SIG-M5 (cell line): ENCODE measurements at places on chromosomes 11 and 22.

GRCh38 chr11:85021058-85021457 is 606.1 kb downstream of the DLG2 start:
- DNase-seq, result no peak

DNA sequence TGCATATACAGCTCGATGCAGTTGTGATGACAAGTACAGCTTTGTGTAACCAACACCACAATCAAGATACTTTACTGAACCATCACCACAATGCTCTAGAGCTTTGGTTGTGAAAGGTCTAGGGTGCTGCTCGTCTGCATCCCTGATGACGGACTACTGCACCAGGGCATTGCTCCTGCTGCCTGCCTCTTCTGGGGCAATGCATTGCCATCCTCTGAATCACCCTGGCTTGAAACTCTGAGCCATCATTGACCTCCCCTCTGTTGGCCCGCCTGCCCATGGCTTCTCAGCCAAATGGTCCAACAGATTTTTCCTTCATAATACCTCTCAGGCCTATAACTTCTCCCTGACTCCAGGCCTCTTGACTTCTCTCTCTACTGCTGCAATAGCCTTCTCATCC is 77.4 kb upstream of the CSNK2A3 start:
- DNase-seq, result no peak

DNA sequence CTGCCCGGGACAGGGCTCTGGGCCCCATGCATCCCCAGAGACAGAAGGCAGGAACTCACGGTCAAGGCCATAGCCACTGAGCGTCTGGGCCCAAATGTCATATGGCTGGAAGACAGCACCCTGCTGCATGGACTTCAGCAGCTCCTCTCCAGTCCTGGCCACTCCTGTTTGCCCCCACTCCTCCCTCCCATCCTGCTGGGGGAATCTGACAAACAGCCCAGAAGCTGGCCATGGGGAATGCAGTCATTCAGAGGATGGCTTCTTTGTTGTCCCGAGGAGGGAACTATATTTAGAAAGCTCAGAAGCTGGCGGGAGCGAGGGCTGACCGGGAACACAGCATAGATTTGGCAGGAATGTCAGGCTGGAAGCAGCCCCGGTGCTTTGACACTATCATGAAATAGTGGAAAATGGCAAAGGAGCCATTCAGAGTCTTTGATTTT is 35.0 kb downstream of the DKK3 start:
- no peak for DNase-seq

DNA sequence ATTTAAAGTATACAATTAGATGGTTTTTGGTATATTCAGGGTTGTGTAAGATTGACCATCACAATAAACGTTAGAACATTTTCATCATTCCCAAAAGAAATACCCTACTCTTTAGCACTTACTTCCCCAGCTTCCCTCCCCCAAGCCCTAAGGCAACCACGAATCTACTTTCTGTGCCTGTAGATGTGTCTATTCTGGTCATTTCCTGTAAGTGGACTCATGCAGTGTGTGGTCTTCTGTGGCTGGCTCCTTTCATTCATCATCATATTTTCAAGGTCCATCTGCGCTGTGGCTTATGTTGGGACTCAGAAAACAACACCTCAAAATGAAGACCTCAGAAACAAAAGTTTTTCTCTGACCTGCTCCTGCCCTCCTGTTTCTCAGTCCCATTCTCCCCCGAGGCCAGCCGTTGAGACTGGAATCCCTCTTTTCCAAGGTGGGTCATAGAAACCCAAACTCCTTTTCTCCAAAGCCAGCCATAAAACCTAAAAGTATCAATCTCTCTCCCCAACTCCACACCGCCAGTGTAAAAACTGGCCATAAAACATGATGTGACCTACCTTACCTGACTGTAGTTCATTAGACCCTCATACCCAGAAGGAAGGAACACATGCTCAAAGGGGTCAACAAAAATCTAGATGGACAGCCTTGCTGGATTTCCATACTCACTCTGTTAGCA is 12.9 kb upstream of the TMPRSS13 start:
- no peak for DNase-seq

- no peak for DNase-seq
These were observed 34.0 kb downstream of the IFT27 start for GRCh38 chr22:36741968-36742367.

- DNase-seq, result no peak
These were observed at the start of gene PACSIN3 for GRCh38 chr11:47186076-47186699. Gene PACSIN3, minus strand, starts transcription at chr11:47186434. Its CDS starts 3,707 bp downstream, at chr11:47182727.

DNA sequence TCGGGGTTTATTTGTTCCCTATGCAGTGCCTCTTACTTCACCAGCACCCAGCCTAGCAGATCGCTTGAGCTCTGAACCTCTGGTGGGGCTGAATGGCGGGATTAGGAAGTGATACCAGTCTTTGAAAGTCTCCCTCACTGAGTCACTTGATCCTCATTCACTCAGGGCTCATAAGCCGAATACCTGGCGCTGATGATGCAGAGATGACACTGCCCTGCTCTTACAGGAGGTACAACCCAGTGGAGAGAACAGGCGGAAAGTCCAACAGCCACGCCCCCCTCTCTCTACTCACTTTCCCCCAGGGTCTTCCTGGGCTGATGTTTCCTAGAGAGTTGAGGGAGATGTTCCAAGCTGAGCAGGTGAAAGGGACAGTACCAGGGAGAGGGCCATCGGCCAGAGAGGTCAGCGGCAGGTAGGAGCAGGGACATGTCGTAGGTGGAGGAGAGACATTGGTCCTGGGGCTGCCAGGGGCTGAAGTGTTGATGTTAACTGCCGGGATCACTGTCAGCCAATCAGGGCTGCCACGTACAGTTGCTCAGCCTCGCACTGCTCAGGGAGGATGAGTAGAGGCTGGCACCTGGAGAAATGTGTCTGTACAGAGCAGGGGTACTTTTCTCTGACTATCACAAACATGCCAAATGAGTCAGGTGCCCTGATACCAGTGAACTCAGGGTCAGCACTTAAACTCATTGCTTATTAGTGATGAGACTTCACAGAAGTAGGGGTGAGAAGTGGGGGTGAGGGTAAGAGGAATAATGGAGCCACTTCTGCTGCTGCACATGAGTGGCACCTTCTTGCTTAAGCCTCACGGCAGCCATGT is 9.9 kb upstream of the APOBEC3A start:
- no peak for DNase-seq

DNA sequence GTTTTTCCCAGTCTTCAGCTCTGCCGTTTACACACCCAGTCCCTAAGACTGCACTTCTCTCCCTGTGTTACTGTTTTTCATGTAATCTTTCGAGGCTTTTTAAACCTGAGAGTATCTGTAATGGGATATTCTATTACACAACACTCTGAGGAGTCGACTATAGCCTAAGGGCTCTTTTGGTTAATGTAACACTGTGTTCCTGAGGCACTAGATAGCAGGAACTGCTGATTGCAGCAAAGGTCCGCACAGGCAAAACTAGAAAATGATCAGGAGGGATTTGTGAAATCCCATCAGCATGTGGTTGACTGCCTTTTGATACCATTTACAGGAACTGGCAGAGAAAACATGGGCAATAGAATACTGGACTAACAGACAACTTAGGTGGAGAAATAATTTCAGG is 512.3 kb upstream of the RAG2 start:
- DNase-seq, result no peak

- DNase-seq, result no peak
These were observed 40.7 kb downstream of the SWAP70 start for GRCh38 chr11:9704620-9705019.

DNA sequence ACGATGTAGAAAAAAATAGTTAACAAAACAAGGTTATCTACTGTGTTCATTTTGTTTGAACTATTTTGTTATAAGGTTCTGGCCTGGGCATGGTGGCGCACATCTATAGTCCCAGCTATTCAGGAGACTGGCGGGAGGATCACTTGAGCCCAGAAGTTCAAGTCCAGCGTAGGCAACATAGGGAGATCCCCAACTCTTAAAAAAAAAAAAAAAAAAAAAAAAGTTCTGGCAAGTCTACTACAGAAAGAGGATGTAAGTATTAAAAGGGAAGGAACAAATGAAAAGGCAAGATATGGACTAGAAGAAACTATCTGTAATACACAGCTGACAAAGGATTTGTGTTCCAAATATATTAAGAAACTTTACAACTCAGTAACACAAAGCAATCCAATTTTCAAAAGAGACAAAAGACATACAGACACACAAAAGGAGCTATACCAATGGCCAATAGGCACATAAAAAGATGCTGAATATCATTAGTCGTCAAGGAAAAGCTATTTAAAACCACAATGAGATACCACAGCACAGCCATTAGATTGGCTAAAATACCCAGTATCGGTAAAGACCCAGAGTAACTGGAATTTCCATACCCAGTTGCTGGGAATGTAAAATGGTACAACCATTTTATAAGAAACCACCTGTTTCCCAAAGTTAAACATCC is 27.4 kb downstream of the RRAS2 start:
- DNase-seq, result no peak

DNA sequence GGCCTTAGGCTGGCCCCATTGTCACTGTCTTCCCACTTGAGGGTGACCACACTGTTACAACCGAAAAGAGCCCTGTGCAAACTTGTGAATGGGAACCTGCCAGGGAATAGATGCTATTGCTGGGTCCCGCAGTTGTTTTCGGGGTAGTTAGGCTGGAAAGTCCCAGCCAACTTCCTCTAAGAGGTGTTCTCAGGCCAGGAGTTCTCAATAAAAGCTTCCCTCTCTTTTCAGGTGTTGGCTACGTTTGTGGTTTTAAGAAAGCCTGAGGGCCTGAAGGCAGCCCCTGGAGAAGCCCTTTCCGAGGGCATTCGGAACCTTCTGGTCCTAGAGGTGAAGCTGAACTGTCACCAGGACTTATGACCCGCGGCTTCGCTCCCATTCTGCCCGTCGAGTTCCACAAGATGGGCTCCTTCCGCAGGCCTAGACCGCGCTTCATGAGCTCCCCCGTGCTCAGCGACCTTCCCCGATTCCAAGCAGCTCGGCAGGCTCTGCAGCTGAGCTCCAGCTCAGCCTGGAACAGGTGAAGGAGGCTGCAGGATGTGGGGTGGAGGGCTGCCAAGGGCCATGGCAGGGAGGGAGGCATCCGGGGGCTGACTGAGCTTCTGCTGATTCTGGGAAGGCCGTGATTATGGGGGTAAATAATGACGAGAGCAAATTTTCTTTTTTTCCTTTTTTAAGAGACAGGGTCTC is 104.8 kb downstream of the PRR5L start:
- DNase-seq, result no peak

- DNase-seq, result no peak
These were observed 9.7 kb downstream of the CD5 start for GRCh38 chr11:61111786-61112517.

DNA sequence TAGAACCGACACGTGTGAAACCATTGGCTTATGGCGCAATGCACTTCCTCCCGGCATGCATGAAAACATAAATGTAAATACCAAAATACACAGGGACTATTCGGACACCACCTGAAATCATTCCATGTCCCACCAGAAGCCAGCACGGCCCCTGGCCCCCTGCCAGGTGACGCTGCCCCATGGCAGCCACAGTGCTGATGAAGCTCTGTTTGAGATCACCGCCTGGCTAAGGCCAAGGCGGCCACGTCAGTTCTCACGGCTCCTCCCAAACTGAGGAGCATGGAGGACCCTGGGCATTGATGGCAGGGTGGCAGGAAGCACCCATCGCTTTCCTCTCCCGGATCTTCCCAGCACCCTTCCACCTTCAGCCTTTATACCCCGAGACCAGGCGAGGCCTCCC is 89.5 kb downstream of the CDKN1C start:
- no peak for DNase-seq

DNA sequence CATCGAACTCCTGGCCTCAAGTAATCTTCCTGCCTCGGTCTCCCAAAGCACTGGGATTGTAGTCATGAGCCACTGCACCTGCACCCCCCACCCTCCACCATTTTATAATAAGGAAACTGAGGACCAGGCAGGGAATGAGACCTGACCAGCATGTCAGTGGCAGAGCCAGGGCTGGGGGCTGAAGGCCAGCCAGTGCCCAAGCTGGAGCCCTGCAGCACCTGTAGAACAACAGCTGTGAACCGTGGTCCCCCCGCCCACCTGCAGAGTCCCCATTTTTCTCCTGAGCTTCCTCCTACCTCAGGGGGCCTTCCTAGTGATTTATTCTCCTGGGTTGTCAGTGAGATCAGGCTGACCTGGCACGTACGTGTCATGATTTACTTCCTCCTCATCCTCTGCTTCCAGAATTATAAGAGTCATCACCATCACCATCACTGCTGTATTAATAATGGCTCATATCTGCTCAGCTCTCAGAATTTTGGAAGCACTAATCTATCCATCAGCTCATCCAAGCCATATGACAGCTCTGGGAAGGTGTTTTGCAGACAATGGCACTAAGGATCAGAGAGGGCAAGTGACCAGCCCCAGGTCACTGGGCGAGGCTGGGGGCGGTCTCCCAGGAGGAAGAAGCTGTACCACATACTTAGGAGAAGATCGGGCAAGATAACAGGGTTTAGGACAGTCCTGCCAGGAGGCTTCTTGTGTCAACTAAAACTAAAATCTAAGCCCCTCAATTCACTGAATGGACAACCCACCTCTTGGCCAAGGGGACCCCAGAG is 5.5 kb upstream of the SLCO2B1 start:
- DNase-seq, result no peak

- no peak for DNase-seq
These were observed 3.0 kb upstream of the SLCO2B1 start for GRCh38 chr11:75147875-75148263.

DNA sequence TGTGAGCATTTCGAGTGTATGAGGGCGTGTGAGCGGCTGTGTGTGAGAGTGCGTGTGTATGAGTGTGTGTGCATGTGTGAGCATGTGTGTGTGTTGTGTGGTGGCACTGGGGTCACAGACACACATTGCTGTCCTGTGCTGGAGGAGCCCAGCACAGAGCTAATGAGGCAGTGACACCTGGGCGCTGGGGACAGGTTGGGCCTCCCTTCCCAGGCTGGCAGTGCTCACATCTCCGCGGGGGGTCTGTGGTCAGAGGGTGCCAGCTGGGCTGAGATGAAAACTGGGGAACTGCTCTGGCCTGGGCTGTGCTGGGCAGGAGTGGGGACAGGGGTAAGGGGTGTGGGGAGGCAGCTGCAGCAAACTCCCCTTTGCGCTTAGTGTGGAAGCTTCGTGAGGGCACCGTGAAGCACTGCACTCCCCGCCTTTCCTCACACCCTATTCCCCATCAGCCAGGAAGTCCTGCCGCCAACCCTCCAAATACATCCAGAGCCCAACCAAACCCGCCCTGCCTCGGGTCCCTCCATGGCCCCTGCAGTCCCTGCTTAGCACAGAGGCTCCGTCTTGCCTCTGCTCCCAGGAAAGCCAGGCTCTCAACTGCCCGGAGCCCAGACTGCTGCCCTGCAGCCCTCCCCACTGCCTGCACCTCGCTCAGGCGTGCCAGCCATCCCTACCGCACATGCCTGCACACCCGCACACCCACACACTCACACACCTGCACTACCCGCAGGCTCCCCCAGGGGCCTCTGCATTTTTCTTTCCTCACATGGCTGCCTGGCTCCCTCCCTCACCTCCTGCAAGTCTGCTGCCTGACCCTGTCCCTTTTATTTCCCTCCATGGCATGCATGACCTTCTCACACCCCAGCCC is 62.0 kb upstream of the THY1 start:
- DNase-seq, result no peak

GRCh38 chr11:18027475-18027874 is 14.6 kb upstream of the SERGEF start:
- no peak for DNase-seq
